ENCODE measurements at places on chromosomes 11 and 22.

- no peak for DNase-seq
Observed at GRCh38 chr11:10604798-10605197, 36.3 kb upstream of the LYVE1 start.

DNA sequence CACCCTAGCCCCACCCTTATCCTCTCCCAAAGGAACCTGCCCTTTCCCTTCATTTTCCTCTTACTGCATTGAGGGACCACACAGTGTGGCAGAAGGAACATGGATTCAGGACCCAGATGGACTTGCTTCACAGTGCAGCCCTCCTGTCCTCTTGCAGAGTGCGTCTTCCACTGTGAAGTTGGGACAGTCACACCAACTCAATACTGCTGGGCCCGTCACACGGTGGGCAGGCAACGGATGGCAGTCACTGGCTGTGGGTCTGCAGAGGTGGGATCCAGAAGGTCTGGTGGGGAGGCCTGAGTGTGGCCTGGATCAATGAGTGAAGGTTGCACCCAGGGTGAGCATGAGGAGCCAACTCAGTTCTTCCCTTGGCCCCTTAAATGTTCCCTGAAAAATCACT lies 129.9 kb upstream of the B3GAT1 start:
- DNase-seq: no peak

- DNase-seq: no peak
Observed at GRCh38 chr11:10892250-10892649, 34.4 kb upstream of the ZBED5 start.

DNA sequence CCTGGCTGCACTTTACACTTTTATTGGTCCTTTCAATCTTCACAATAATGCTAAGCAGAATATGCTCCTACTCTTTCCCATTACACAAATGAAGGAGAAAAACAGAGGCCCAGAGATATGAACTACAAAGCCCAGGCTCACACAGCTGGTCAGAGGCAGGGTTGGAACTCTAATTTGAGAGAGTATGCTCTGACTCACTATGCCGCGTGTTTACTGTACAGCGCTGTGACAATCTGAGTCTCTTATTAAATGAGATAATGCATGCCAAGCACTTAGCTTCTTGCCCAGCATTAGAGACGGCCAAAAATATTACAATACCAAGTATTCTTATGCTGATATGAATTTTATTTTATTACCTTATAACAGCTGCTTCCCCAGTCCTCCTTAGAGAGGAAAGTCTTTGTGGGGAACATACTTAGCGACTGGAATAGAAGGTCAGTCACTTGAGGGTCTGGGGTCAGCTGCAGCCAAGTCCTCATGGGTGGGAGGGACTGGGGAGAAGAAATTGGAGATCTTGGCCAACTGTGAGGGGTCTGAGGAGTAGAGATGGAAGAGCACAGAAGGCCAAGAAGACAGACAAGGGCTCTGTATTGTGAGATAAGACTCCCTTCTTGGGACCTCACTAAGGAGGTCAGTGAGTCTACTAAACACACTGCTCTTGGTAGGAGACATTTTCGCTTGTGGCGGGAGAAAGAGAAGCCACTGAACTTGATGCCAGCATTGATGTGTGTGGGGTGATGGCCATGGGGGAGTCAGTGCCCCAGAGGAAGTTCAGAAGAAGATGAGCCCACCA lies 150.8 kb upstream of the TIMP3 start:
- no peak for DNase-seq

DNA sequence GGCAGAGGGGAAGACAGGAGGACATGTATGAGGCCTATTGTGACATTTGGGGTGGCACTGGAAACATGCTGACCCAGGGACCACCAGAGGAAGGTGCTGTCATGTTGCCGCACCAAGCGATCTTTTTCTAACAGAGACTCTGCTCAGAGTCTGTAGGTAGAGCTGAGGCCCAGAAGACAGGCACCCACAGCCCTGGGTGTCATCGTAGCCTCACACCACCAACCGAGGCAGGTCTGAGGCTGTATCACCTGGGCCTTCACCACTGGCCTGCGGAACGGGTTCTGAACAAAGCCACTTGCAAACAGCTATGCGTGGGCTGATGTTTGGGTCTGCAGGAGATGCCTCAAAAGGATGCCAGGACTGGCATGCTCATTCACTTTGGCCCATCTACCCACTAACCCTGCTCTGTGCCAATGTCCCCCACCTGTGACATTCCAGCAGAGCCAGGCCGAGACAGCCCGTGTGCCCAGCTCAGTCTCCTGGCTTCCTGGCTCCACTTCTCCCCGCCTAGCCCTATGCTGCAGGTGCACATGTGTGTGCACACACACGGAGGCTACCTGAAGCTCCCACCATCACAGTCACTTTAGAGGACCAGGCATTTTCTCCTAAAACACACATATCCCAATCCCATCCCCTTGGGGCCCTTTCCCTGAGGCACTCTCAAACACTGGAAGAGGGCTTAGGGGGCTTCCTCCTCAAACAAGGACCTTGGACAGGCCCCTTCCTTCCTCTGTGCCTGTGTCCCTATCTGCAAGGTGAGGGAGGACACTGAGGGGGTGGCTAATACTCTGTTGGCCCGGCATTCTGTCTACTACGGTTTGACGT lies 3.6 kb downstream of the TRIM29 start:
- DNase-seq: peak; percentile 85

GRCh38 chr11:66782726-66783125 lies 53.7 kb upstream of the SPTBN2 start:
- no peak for DNase-seq

DNA sequence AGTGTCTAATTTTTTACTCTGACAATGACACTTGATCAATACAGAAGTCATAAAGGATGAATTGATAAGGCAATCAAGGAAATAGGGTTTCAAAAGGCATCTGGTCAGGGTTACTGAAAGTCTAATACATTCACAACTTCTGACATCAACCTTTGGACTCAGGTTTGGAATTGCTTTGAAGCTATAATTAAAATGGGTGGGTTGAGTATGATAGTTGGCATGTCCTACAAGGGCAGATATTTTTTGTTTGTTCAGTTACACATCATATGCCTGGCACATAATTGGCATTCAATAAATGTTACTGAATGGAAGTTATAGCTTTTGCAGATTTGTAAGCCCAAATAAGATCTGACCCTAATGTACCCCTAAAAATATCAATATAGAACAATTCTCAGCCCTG lies 7.3 kb upstream of the FUT4 start:
- no peak for DNase-seq

- no peak for DNase-seq
Observed at GRCh38 chr11:44726283-44727113, at the start of gene TSPAN18. TSS of gene TSPAN18 (plus strand) at chr11:44726962. CDS start at chr11:44906417, 179,455 bp downstream.

- no peak for DNase-seq
Observed at GRCh38 chr22:24521791-24522245, 26.7 kb downstream of the UPB1 start.

DNA sequence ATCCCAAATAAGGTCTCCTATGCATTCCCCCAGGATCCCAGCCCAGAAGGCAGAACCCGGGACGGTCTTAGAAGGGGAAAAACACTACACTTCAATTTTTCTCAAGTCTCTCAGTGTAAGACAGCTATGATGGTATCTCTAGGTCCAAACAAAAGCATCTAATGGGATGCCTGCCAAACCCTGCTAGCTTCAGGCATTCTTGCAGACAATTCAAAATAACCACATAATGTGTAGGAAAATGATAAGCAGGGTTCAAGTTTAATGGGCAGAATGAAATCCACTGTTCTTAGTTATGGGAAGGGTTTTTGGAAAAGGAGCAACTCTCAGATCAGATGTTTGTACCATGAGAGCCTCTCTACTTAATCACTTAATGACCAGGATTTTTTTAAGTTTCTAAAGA lies 119.8 kb upstream of the ANO1 start:
- no peak for DNase-seq

DNA sequence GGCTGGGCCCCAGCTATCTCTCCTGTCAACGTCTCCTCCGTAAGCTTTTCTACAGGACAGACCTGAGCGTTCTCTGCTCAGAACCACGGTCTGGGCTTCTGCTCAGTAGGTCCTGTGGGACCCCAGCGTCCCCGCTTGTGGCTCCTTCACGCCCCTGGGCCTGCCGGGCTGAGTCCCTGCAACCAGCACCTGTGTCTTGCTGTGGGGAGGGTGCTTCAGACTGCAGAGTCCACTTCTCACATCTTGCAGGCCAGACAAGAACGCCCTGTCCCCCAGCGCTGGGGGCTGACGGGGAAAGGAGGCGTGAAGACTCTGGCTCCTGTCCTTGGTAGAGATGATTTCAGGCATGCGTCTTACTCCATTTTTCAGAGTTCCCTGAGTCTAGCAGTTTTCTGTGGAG lies 1480.8 kb downstream of the BRD1 start:
- no peak for DNase-seq

GRCh38 chr11:73106347-73106746 lies 35.8 kb downstream of the FCHSD2 start:
- no peak for DNase-seq

DNA sequence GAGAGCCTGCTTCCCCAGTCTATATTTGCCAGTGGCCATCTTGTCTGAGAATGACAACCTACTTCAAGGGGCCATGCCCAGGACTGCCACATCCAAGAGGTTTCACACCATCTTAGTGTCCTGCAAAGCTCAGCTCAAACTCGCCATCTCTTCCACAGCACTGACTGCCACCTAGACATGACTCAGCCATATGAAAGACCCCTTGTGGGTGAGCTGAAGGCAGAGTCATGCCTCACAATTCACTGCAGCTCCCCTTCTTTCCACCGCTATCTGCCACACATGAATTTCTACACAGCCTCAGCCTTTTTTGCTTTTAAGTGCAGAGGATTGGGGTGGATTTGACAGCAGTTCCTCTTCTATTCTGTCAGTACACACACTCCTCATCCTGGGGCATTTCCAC lies 127.5 kb downstream of the GALNT18 start:
- DNase-seq: no peak

GRCh38 chr22:34997633-34998299 lies 68.2 kb upstream of the ISX start:
- DNase-seq: no peak

GRCh38 chr11:8772571-8773519 lies 90.3 kb downstream of the RPL27A start:
- DNase-seq: no peak

DNA sequence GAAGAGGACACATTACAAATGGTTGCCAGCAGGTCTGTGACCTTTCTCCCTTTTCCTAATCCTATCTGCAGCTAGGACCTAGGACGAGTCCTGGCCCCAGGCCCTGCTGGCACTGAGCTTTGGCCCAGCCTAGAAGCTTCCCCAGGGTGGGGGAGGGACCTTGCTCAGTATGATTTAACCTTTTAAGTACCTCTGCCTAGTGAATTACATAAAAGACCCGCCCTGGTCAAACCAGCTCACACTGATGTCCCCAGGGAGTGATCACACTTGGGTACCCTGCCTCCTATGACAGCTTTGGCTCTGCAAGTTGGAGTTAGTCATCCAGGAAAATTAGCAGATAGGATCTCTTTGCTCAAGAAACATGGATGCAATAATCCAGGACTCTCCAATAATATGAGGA lies 21.9 kb downstream of the ASCC2 start:
- DNase-seq: no peak

DNA sequence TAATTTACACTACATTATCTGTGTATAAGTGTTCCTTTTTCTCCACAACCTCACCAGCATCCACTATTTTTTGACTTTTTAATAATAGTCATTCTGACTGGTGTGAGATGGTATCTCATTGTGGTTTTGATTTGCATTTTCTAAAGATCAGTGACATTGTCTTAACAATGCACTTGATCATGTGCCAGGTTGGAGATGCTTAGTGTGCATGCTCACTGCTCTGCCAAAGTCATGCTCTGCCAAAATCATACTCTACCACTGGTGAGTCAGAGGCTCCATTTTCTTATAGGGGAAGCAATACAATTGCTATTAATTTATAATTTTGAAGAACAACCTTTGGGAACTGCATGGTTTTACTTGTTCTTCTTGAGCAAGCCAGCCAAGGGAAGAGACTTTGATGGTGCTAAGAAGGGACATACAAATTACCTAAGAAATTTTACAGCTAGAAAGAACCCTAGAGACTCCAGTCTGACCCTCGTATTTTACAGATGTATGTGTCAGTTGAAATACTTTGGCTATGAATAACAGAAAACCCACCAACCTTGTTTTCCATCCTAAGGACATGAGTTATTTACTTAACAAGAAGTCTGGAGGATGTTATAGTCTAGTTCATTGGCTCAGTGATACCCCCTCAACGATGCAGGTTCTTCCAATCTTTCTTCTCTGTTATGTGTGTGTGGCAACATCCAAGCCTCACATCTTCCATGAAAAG lies 368.9 kb downstream of the DDX10 start:
- DNase-seq: no peak

DNA sequence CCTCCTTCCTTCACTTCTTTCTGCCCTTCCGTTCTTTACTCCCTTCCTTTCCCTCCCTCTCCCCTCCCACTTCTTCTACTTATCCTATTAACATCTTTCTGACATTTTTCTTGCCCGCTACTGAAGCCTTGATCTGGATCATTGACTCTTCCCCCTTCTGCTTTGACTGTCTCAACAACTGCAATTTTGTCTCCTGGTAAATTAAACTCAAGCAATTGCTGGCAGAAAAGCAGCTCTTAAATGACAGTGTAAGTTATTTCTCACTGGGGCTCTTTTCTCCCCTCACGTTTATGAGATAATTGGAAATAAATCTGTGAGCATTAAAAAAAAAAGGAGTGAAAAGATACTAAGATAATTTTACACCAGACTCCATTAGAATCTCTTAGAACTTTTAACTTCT lies 120.0 kb downstream of the SLC17A6 start:
- DNase-seq: no peak

DNA sequence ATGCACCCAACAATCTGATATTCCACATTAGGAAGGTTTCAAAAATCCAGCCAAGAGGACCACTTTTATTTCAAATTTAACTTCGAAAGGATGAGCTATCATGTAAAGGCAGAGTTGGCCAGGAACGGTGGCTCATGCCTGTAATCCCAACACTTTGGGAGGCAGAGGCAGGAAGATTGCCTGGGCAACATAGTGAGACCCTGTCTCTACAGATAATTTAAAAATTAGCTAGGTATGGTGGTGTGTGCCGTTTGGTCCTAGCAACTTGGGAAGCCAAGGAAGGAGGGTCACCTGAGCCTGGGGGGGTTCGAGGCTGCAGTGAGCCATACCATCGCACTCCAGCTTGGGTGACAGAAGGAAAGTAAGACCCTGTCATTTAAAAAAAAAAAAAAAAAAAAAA lies 96.7 kb downstream of the CADM1 start:
- DNase-seq: no peak

DNA sequence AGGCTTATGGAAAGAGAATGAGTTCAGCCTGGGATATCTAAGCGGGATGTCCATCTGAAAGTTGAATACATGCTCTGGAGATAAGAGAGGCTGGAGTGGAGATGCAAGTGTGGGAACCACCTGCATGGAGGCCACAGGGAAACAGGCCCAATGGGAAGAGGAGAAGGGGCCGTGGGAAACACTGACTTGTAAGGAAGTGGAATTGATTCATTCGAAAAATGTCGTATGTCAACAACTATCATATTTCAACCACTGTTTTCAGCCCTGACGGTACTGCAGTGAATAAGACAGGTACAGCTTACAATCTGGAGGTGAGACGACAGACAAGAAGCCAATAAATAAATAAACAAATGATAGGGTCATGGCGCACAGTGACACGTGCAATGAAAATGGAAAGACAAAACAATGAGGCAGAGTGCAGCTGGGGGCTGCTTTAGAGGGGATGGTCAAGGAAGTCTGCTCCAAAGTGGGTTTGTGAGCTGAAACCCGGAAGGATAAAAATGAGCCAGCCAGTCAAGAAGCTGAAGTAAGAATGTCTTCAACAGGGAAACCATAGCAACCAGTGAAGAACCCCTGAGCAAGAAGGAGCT lies 35.9 kb downstream of the EFCAB6 start:
- DNase-seq: no peak

Data from vagina (tissue), 2 donors.